ENCODE measurements at places on chromosomes 4 and X.

DNA sequence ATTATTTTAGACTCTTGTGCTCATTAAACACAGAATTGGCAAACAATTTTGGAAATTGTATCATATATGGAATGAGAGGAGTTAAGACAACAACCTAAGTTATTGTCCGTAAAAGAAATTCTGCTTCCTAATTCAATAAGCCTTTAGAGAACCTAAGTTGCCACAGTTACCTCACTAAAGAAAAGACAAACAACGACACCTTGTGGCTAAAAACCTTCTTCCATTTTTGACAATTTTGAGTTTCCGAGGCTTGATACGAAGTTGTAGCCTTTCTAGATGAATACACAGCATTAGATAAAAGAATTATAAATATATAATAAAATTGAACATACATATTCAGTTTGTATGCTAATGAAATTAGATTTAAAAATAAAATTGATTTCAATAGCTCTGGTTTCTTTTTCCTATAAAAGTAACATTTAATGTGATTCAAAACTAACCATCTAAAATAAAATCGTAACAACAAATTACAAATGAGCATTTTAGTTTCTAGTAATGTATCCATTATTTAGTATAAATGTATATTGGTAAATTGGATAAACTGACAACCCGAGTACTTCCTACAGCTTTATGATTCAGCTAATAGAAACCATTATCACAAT lies 275.1 kb downstream of the GPM6A start:
- DNase-seq = peak; percentile 31

DNA sequence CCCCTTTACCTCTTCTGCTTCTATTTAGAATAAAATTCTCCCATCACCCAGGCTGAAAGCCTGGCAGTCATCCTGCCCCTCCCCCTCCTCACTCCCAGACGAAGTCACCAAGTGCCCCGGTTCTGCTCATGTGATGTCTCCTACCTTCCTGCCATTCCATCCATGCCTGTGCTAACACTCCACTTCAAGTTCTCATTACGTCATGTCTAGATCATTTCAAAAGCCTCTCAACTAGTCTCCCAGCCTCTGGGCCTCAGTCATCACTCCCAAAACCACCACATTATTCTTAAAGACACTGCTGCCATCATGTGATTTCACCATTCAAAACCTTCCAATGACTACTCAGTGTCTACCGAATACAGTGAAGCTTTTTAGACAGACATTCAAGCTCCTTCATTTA lies 17.2 kb upstream of the HOPX start:
- no peak for DNase-seq

GRCh38 chr4:82758701-82759685 lies 39.6 kb downstream of the SCD5 start:
- no peak for DNase-seq

DNA sequence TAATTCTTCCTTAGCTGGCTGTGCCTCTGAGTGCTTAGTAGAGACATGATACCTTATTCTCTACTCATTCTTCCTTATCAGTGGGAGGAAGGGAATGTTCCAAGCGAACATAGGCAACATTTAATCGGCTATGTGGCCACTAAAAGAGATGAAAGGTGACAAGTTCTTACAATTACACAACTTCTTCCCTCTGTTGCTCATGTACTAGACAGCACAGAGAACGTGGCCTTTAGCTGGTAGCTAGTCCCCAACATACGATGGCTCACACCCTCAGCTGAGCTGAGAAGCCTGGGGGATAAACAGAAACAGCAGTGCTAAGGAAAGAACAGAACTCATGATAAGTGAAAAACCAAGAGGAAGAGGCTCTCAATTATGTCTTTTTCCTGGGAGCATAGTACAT lies 52.2 kb downstream of the APOO start:
- peak; percentile 50 for DNase-seq

DNA sequence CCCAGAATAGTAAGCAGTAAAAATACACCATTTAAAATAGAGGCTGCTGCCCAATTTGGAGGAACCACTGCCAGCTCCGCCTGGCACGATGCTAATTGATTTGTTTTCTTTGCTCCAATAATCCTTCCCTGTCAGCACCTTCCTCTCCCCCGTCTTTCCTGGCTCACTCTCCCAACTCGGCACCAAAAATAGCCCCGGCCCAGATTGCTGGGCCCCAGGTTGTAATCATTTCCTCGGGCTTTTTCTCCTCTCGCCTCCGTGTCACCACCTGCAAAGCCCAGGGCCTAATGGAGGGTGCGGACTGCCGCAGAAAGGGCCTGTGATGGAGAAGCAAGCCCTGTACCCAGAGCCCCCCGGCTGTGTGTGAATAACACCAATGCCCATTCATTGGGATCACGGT lies 197.6 kb upstream of the PSAPL1 start:
- no peak for DNase-seq

- DNase-seq = no peak
Measured at GRCh38 chrX:39693298-39693697, 404.5 kb downstream of the BCOR start.

DNA sequence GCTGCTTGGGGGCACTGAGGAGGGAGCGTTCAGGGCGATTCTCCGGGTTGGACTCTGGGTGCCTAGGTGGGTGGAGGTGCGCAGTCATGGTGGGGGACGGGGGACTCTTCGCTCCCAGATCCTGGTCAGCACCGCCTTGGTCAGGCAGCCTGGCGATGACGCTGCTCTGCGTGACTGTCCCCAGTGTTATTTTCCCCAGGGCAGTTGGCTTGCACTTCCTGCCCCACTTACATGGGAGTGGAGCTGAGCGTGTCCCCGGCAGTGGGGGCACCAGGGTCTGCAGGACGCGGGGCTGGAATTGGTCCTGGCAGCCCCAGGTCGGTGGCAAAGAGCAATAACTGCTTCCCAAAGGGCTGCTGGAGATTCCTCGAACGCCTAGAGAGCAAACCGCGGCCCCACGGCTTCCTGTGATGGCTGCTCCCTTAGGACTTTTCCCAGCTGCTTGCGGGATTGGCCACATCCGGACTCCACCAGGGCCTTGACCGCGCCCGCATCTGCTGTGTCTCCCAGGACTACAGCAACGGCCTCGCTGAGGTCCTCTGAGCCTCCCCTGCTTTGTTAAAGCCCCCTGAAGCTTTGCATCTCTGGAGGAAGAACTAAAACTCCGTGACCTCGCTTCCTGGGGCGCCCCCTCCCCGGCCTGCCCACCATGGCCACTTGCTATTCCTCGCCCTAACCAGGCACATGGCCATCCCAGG lies 35.3 kb upstream of the GPR78 start:
- DNase-seq = no peak

- no peak for DNase-seq
Measured at GRCh38 chrX:37454537-37455285, 105.5 kb downstream of the PRRG1 start.

- no peak for DNase-seq
Measured at GRCh38 chr4:109723110-109723509, 6.8 kb downstream of the PLA2G12A start.

- DNase-seq = no peak
Measured at GRCh38 chr4:108483650-108484049, 136.7 kb upstream of the RPL34 start.

GRCh38 chr4:13483768-13484121 lies 395 bp downstream of the RAB28 start:
- peak; percentile 51 for DNase-seq

DNA sequence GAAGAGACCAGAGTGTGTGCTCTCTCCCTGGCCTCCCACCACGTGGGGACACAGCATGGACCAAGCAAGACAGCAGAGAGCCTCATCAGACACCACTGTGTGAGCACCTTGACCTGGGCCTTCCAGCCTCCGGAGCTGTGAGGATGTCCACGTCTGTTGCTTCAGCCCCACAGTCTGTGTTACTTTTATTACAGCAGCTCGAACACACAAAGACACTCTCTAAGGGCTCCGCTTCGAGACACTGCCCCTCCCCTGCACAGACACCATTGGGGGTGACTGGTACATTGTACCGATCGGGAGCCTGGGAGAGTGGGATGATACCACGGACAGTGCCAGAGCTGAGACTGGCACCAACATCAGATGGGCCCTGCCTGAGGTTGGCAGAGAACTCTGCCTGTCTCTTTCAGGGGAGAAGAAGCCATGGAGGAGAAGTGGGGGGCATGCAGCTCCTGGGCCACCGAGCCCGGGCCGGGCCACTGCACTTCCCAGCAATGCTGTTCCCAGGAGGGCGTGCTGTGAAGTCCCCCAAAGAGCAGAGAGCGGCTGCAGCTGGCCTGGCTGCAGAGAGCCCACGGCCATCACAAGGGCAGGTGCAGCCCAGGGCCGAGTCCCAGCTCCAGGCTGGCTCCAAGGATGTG lies 48.1 kb upstream of the HMX1 start:
- DNase-seq = no peak

DNA sequence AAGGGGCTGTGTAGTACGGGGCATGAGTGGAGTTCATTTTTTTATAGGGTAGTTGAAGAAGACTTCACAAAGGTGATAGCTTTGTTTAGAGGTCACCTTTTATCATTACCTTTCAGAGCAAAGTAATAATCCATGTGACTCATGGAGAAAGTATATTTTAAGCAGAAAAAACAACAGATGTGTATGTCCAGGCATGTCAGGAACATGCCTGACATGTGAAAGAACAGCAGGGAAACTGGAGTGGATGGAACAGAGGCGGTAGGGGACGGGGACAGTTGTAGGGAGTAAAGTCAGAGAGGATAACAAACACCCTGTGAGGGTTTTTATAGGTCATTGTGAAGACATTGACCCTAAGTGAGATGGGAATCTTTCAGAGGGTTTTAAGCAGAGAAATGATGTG lies 107.6 kb downstream of the USP9X start:
- DNase-seq = no peak

GRCh38 chr4:165787516-165788274 lies 85.3 kb upstream of the TLL1 start:
- no peak for DNase-seq

- peak; percentile 15 for DNase-seq
Measured at GRCh38 chr4:5710961-5711478, at the start of gene EVC. Gene EVC (plus strand): TSS chr4:5711201. CDS start chr4:5711381, 180 bp downstream.

- DNase-seq = peak; percentile 2
Measured at GRCh38 chrX:145213504-145213903, 33.8 kb upstream of the SPANXN1 start.

GRCh38 chrX:39726771-39727170 lies 371.0 kb downstream of the BCOR start:
- DNase-seq = no peak

DNA sequence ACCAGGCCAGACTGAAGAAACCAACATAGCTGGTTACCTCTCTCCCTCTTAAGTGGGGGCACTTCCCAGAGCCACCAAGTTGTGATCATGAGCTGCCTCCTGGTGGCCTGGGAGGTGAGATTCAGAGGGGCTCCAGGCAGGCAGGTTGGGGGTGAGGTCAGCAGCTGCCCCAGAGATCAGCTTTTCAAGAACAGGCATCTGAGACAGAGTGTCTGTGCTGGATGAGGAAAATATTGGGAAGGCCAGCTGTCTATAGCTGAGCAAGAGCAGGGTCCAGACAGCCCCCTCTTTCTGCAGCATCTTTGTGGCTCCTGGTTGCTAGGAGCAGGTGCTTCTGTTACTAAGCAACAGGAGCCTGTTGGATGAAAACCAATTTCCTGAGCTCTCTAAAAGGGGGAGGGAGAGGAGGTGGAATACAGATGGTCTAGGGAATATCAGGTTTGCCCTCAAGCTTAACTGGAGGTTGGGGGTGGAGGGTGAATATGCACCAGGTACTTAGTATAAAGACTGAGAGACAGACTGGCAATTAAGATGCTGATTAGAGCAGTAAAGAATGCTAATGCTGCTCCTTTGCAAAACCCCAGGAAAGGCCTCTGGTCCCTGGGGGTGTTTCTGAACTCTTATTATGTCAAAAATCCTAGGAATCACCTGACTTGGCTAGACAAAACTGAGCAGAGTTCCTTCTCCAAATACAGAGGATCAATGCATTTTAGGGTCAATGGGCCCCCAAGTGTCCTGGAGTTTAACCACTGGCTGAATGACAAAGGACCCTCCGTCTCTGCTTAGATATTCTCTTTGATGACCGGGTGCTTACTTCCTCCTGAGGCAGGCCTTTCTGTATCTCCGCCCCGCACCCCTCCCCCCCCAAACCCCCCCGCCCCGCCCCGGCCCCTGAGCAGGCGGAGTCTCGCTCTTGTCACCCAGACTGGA lies 21.4 kb downstream of the ZCCHC13 start:
- no peak for DNase-seq

DNA sequence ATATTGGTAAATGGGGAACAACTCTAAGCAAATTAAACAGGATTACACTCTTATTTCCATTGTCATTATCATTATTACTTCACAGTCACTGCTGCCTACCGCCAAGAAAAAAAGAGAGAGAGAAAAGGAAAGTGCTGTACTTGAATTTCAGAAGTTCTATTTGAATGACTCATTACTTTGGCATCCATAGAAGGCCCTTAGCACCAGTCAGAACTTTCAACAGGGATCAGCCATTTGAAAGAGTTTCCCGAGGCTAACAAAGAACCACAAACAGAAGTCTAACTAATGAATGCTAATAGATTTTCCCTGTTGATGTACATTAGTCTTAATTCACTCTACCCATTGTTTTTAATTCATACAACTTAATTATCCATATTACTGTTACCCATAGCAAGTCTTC lies 116.3 kb downstream of the SHROOM4 start:
- no peak for DNase-seq

GRCh38 chrX:123201720-123202119 lies 17.6 kb downstream of the GRIA3 start:
- no peak for DNase-seq

- DNase-seq = peak; percentile 65
Measured at GRCh38 chr4:78666830-78667258, 109.3 kb upstream of the BMP2K start.

GRCh38 chr4:173514641-173515217 lies 15.3 kb downstream of the HAND2 start:
- no peak for DNase-seq

DNA sequence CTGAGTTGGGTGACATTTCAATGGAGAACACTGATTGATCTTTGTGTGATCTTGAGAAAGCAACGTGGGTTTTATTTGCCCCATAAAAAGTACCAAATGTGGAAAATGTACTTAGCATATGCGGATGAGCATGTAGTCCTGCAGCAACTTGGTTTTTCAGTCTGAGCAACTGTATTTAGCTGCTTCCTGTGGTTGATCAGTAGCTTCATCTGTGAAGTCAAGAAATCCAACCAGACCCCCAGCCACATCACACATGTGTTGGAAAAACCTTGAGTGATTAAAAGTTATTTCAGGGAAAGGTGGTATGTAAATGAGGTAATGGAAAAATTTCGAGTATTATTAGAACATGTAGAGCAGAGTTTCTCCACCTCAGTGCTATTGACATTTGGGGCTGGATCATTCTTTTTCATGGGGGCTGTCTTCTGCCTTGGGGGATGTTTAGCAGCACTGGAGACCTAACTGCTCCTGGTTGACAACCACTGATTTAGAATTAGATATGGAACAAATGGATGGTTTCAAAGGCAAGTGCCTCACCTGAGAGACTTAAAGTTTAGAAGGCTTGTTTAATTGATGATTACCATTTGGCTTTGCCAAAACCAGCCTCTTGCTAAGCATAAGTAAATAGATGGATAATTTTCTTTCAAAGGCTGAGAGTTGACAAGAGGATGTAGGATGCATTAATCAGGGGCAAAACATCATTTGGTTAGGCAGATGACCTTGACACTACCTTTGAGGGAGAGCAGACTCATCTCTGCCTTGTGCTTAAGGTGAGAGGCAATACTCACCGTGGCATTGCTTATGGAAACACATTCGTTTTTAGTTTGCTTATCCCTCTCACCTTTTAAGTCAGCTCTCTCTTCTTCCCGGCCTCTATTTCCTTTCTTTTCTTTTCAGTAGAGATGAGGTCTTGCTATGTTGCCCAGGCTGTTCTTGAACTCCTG lies 193.0 kb upstream of the RPS6KA3 start:
- DNase-seq = no peak

- no peak for DNase-seq
Measured at GRCh38 chr4:128291096-128291495, 3.5 kb upstream of the PGRMC2 start.
